Stimulated activated CD4-positive, alpha-beta T cell treated with anti-CD3 and anti-CD28 coated beads, Interleukin-2, amount 100 ng/mL, for 24 hours (primary cell): ENCODE measurements at places on chromosomes 16 and 17.

DNA sequence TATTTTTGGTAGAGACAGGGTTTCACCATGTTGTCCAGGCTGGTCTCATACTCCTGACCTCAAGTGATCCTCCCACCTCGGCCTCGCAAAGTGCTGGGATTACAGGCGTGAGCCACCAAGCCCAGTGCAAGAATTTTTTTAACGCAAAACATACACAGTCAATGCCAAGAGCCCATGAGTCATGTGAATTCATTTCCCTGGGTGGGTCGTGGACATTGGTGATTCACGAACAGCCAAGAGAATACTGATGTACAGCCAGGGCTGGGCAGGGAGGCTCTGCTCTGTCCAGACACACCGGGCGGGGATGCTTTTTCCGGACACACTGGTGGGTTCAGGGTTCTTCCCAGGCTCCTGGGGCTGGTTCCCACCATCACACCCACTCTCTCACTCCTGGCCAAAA is 17.7 kb downstream of the SLC38A8 start:
- DNase-seq, result no peak

- DNase-seq, result no peak
These were observed 30.0 kb upstream of the CLEC18A start for GRCh38 chr16:69921127-69921526.

- DNase-seq, result no peak
These were observed 1.5 kb upstream of the SOX9 start for GRCh38 chr17:72119077-72119872.

DNA sequence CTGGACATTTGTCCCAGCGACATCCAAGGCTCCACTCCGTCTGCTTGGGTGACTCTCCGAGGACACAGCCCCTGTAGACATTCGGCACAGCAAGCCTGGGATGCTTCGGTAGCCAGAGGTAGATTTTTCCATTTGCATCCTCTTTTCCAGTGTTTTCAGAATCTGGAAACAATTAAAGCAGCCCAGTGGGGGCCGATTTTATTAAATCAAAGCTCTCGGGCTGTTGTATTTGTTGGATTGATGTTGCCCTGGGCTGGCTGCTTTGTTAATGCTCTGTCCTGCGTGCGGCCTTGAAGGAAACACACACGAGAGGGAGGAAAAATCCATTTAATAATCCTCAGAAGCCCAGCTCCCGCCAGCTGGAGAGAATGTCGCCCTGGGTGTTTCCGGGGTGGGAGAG is 158.1 kb upstream of the CIBAR2 start:
- no peak for DNase-seq

GRCh38 chr17:33970279-33970678 is 284.8 kb upstream of the CCL2 start:
- DNase-seq, result no peak

- no peak for DNase-seq
These were observed 5.5 kb downstream of the PRR29 start for GRCh38 chr17:64003526-64004121.

DNA sequence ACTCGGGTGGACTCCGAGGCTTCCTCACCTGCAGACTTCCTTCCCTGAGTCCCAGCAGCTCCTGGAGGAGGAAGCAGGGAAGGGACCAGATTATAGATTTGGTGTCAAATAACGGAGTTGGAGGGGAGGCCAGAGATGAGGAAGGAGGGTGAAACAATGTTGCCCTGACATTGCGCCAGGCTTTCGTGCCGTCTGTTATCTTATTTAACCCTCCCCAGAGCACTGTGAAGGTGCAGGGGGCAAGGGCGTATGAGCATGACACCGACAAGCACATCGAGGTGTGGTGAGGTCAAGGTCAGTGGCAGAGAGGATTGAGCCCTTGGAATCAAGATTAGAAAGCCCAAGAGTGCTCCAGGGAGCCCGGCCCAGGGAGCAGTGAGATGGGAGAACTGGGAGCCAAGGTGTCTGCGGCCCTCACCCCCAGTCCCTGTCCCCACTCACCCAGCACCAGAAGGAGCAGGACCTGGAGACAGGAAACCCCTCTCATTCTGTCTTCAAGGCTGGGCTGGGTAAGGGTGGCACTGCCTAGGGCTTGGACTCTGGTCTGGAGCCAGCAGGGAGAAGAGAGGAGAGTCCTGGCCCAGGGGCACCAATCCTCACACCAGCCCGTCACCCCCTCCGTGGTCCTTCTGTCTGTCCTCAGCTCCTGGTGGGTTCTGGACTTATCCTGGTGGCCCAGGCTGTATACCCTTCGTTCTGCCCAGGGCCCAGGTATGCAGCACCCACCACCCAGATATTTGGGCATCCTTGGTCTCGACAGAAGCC is 1.1 kb downstream of the PRSS33 start:
- DNase-seq, result no peak

DNA sequence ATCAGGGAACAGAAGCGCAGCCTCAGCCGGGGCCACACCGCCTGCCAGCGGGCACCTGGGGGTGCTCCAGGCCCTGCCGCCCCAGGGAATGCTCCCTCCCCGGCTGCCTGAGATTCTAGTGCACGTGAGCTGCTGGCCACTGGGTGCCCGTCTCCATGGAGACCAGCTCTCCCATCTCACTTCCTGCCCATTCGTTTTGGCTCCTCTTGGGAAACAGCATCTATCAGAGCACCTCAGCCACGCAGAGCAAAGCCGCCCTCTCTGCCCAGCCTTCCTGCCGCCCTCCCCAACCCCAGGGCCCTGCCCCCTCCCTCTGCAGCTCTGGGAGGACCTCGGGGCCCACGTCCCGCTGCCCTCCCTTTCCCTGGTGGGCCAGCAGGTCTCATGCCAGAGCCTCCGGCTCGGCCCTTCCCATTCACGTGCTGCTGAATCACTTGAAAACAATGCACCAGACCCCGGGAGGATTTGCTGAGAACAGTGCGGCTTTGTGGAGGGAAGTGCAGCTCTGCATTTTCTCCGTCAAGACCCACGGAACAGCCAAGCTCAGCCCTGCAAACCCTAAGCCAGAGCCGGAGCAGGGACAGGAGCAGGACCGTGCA is 19.4 kb downstream of the CEP295NL start:
- no peak for DNase-seq

GRCh38 chr17:28416703-28417311 is 10.8 kb upstream of the SLC46A1 start:
- peak; percentile 56 for DNase-seq

DNA sequence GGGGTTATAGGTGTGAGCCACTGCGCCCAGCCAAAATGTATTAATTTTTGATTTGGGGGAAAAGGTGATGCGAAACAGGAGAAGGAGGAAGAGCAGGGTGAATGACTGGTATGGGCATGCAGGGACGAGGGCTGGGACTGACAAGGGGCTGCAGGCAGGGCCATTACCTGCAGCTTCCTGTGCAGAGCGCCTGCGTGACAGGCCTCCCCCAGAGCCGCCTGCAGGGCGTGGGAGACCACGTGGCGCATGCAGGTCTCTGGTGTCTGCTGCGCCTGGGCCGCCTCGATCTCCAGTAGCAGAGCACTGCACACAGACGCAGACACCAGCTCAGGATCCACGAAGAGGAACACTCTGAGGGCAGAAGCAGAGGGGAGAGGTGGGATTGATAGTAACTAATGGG is 32.4 kb downstream of the PIK3R6 start:
- DNase-seq, result no peak

DNA sequence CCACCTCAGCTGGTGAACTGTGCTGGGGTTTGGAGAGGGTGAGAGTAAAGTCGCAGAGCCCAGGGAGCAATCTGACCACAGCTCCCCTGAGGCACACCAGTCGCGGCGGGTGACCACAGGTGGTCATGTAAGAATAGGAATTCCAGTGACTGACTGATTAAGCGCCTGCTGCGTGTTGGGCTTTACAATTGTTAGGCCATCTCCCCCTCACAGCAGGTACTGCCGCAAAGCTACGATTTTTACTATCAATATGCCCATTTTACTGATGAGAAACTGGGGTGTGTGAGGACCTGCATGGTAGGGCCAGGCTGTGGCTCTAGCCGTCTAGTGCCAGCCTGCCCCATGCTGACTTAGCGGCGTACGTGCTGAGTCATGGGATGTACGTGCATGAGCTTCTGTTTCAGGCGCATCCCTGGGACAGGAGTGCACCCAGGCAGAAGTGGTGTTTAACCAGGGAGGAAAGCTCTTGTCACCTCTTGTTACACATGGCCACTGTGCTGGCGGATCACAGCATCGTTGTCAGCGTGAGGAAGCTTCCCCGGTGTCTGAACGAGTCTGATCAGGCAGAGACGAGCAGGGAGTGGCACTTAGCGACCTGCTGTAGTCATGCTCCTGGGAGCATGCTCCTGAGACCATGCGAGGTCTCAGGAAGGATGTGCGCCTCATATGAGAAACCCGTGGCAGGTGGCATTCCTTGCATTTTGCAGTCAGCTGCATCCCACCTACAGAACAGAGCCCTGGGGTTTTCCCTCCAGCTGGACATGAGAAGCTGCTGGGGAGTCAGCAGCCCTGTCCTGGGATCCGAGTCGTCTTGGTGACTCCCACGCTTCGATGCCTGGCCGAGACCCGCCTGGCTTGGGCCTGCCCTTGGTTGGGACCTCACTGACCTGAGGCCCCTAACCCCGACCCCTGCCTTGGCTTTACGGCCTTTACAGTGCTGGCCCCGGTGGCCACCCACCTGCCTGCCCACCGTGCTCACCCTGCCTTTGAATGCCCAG is 163.7 kb upstream of the CHMP6 start:
- no peak for DNase-seq

DNA sequence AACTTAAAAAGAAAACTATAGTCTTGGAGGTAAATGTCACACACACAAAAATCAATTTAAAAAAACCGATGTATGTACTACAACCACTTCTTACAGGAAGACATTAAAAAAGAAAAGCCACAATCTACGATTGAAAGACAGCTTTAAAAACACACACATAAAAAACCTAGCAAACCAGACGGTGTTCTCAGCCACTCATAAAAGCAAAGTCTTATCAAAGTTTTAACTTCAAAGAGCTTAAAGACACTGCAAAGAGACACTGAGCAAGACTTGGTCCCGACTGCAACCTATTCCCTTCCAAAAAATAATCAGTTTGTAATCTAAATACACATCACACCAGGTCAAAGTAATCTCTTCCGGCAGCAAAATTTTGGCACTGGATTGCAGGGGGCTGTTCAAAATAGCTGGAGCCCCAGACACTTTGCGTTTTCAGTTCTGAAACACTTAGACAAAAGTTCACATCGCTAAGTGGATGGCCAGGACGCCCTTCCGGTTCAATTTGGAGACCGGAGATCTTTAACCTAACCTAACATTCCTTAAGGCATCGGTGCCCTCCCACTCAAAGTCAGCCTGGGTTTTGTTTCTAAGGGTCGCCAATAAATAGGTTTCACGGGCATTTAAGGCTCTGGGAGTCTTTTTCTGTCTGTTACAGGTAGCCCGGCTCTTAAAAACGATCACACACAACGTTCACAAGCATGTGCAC is 2.6 kb downstream of the ZCCHC14 start:
- no peak for DNase-seq

GRCh38 chr16:22070361-22071330 is 21.7 kb upstream of the VWA3A start:
- DNase-seq, result no peak

GRCh38 chr17:81336930-81337325 is 41.8 kb upstream of the SLC38A10 start:
- no peak for DNase-seq

- DNase-seq, result no peak
These were observed 81.6 kb downstream of the CCDC182 start for GRCh38 chr17:57663326-57664070.

DNA sequence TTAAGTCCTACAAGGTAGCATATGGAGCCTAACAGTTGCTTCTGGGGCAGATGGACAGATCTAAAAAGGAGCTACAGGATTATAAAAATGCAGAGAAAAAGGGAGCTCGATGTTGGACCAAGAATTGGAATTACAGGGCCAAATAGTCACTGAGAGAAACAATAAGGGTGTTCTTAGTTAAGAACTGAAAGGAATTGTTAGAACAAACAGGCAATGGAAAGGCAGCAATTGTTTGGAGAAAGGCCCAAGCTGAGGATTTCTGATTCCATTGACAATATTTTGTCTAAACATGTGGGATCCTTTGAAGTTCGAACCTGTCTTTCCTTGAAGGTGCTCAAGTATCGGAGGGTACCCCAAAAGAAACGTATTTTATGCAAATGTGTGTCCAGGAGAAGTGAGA is 513.6 kb upstream of the CDH8 start:
- no peak for DNase-seq

- DNase-seq, result peak; percentile 6
These were observed 85.5 kb upstream of the DOC2B start for GRCh38 chr17:266701-267667.

DNA sequence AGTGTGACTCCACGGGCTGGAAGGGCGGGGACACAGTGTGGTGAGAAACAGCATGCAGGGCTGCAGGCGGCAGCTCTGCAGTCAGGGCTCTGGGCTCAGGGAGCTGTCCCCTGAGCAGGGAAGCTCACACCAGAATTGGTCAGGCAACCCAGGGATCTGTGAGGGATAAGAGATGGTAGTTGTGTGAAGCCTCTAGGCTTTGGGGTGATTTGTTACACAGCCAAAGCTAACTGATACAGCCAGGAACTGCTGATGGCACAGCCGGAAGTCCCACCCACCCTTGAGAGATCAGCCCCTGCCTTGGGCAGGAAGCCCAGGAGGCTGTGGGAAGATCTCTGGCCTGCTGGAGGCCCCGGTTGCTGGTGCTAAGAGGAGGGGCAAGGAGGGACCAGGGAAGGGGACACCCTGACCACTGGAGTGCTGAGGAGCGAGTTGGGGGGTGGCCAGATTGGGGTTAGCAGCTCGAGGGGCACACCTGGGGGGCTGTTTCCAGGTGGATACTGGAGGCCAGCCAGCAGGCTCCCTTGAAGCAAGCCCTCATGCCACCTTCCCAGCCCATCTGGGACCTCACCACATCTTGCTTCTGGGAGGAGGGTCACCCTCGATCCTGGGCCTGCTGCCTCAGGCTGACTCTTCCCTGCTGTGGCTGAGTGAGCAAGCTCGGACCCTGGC is 25.2 kb downstream of the NPTX1 start:
- DNase-seq, result no peak

GRCh38 chr16:70681382-70682238 is 4.2 kb downstream of the MTSS2 start:
- DNase-seq, result no peak

- no peak for DNase-seq
These were observed 3.9 kb upstream of the KRT38 start for GRCh38 chr17:41444640-41445039.

DNA sequence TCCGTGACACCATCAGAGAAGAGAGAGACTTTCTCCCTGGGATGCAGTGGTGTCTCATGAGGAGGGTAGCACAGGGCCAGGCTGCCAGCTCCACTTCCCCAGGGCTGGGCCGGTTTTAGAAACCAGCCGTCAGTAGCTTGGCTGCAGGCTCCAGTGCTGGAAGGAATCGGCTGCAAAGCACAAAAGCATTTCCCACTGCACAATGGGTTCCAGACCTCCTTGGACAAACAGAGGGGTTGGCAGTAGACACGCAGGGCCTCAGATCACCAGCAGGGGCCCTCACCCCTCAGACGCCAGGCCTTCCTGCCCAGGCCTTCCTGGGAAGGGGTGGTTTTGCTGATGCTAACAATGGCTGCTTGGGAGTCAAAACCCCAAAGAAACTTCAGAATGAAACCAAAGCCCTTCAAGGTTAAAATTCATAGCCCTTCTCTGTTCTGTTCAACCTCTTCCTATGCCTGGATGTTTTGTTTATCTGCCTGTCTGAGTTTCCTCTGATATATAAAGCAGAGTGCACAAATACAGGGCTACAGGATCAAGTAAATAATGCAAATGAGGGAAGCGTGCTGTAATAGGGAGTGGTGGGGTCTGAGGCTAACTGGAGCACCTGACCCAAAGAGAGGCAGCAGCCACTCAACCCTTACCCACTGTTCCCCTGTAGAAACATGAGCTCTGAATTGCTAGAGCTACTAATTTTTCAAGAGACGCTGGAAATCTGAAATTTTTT is 26.2 kb downstream of the TEKT5 start:
- no peak for DNase-seq
